Effector CD8-positive, alpha-beta T cell (primary cell): ENCODE measurements at places on chromosomes 3 and 15.

GRCh38 chr3:35800960-35801459 lies 161.7 kb downstream of the ARPP21 start:
- no peak for DNase-seq

- DNase-seq, result no peak
Observed at GRCh38 chr3:122843604-122844003, 48.7 kb downstream of the SLC49A4 start.

DNA sequence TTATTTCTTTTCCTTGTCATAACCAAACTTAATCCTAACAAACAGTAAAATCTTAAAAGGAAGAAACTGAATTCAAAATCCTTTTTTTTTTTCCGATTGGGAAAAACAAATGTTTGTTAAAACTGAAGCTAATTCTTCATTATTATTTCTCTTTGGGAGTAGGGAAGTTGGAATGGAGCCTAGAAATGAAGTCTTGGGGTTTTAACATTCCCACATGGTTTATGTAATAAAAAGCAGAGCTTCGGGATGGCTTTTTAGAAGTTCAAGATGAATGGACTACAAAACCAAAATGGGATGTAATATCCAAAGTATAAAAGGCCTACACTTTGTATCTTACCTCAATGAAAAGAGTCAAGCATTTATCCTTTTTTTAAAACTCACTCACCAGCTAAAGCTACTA lies 189.0 kb upstream of the TMC3 start:
- DNase-seq, result no peak

DNA sequence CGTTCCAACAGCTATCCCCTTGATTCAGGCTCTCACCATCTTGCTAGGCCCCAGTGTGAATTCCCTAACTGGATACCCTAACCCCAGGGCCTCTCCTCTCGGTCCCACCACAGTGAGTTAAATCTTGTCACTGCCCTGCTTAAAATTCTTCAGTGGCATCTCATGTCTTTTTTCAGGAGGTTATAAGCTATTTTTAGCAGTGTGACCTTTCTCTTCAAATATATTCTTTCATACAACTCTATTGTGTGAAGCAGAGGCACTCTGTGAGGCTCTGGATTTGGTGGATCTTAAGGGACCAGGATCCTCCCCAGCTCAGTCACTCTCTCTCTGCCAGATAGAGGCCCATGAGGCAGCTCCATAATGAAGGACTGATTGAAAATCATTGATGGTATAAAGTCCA lies 760.4 kb downstream of the NTRK3 start:
- DNase-seq, result no peak

DNA sequence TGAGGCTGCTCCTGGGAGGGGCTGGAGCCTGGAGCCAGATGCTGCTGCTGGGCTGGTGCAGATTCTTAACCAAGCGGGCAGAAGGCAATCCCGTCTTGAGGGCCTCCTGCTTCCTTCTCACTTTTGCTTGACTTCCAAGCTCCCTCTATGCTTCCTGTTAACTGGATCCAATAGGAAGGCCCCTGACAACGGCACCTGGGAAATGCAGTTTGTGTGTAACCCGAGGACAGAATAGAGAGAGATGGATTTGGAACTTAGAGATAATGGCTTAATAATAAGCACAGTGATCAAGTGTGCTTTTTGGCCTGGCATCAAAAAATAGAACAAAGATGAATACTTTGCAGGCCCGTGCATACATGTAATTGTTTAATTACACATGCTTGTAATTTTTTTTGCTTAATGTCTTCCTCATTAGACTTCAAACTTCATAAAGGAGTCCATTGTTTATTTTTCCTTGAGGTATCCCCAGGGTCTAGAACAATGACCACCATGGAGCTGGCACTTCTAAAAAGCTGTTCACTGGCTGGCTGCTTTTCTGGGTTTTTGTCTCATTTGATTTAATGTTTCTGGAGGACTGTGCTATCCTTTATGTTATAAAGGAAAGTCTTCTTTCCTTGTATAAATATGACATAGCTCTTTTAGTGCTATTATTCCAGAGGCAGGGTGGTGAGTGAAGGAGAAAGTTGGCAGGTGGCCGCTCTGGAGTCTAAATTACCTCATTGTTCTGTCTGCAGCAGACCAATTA lies 63.3 kb upstream of the MITF start:
- DNase-seq, result no peak

GRCh38 chr3:46711760-46712159 lies 5.9 kb downstream of the PRSS50 start:
- DNase-seq, result no peak

GRCh38 chr15:39833515-39833981 lies 50.9 kb upstream of the FSIP1 start:
- DNase-seq, result no peak

GRCh38 chr3:107921038-107921437 lies 169.8 kb downstream of the CD47 start:
- DNase-seq, result no peak

DNA sequence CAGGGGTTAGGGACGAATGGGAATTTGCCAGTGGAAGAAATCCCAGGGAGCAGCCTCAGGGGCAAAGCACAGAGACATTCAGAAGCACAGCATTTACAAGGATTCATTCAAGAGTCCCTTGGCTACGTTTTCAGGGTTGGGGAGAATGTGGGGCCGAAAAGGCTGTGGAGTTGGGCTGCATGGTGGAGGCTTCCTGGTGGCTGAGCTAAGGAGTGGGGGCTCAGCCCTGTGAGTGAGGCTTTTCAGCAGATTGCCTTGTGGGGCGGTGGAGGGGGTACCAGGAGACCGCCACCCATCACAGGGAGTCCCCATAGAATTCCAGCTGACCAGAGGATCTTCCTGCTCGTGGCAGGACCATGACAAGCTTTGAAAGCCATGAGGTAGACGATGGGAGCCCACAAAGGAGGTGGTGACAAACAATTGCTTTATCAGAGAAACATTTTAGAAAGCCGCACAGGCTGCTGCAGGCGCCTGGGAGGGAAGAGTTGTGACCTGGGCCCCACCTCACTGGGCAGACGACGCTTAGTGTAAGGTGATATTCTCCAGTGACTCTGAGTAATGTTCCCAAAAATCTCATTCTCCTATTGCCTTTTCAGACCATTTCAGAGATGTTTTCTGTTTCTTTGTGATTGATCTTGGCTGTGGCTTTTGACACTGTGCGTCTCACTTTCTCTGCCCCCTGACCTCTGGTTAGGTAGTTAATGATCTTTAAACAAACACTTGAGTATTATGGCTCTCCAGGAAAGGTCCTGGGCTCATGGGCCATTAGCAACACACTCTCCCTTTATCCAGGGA lies 128.0 kb downstream of the DNAJB8 start:
- no peak for DNase-seq

DNA sequence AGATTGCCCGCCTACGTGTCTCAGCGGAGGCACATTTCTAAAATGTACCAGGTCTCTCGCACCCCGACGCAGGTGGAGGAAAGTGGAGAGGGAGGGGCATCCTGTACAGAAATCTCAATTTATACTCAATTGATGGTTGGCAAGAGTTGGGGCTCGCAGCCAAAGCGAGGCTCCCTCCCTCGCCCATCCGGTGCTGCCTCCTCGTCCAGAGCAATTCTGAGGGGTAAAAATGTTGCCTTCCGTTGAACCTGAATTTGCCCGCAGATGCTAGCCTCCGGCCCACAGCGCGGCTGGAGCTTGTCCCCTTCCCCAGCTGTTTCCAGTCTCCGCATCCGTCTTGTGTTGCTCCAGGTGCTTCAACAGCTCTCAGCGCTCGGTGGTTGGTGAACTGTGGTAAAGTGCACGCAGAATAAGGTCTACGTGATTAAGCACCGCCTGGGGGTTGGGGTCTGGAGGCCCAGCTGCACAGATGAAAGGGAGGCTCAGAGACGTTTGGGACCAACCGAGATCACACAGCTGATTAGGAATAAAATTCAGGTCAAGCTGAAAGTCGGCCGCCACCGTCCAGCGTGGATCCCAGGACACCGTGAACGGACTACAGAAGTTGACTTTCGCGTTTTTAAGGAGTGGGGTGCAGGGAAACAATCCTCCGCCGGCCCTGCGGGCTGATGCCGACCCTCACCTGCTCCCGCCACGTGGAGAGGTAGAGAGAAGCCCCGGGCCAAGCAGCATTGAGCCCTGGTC lies 846 bp upstream of the POLG start:
- no peak for DNase-seq
